Thyroid gland (tissue), 4 donors: ENCODE measurements at places on chromosomes 5 and 9. TPM values are rescaled to one million over a fixed set of nuclear protein-coding genes. Genes with fewer than 3 reads are reported as not detected.

DNA sequence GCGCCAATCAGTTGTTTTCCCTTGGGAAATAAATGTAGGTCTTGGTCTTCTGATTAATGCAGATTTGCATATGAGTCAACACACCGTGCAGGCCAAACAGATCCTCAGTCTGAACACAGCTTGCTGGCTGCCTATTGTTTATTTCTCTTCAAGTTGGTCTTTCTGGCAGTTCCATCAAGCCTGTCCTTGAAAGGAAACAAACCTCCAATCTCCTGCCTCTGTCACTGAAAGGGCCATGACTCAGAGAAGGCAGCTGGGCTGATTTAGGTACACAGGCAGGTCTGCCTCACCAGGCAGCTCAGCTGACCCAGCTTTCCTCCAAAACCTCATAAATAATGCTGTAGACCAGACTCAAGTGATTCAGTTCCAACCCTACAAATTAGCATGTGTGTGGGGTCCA lies 175.9 kb downstream of the MAN2A1 start:
- DNase-seq: no peak

DNA sequence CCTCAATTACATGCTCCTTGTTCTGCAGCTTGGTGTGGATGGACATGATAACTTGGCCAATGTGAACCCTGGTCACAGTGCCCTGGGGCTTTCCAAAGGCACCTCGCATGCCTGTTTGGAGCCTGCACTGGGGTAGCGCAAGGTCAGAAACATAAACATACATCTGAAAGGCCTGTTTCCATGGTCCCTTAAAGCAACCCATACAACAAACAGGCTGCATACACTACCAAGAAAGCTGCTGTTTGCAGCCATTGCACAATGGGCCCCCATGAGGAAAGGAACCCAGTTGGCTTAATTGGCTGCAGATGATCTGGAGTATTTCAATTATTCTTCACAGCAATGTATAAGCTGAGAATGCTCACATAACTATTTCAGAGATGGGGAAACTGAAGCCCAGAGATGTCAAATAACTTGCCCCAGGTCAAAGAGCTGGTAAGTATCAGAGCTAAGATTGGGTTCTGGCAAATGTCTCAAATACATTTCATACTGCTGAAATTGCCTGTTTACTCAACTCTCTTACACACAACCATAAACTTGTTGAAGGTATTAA lies 233.9 kb downstream of the ASTN2 start:
- DNase-seq: no peak

DNA sequence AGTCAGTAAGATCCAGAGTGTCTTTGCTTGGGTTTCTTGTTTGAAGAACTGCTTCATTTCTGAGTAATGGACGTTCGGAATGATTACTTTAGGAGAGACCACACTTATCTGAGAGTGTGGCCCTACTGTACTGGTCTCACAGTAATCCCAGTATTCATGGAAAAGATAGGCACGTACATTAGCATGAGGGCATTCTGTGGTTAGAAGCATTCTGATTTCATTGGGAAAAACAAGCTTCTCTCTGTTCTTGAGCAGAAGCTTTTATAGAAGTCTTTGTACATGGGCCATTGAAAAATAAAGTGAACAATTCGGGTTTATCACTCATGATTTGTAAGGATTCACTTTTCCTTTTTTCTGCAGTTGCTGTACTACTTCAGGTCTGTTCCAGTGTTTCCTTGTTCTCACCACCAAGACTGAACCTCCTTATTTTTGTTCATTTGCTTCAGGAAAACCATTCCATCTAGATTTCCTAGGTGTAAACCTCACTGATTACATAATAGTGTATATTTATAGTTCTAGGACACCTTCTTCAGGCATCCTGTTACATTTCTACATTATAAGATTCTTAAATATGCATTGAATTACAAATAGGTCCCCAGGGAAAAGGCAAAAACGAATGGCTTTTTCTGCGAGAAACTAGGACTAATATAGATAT lies 10.1 kb downstream of the TGFBR1 start:
- no peak for DNase-seq

Gene FOXD4L4
- total RNA-seq: 0.33 TPM

DNA sequence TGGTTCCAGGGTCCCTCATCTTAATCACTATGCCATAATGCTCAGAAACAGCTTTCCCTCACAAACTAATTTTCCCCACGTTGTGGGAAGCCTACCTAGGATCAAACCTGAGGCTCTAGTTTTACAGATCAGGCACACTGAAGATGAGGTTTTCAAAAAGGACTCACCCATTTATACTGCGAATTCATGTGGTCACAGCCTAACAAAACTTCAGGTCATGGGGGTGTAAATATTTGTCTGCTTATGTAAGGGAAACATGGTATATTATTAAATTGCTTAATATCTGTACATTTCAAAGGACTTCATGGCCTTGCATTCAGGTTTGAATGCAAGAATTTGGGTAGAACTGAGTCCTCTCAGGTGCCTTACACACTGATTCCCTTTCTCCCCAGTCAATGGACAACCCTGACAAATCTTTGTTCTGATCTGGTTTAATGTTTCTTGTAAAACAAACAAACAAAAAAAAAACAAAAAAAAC lies 12.1 kb downstream of the ZFAND5 start:
- DNase-seq: no peak

- no peak for DNase-seq
These were observed at the start of gene CDKN2A for GRCh38 chr9:21993893-21994555. TSS of gene CDKN2A (minus strand) at chr9:21994392.

DNA sequence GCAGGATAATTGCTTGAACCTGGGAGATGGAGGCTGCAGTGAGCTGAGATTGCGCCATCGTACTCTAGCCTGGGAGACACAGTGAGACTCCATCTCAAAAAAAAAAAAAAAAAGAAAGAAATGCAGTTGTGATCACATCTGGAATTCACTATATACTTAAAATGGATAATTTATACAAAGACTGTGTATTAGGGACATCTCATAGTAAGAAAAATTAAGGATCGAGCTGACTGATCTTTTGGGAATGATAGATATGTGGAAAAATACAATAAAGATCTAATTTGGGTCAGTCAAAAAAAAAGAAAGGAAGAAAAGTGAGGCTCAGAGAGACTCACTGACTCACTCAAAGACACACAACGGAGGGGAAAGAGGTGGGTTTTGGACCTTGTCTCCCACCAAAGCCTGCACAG lies 73.2 kb upstream of the STXBP1 start:
- no peak for DNase-seq

- no peak for DNase-seq
These were observed 1369.8 kb upstream of the CDH9 start for GRCh38 chr5:28408186-28408585.

Gene LHX6
- total RNA-seq: 1.6 TPM

Gene SHOC1
- 0.13 TPM for total RNA-seq

Gene PTBP3
- total RNA-seq: 33.7 TPM

Gene FIBCD1
- 0.11 TPM for total RNA-seq

- no peak for DNase-seq
These were observed 150.4 kb downstream of the FSTL4 start for GRCh38 chr5:133461796-133462516.

Gene TEK
- total RNA-seq: 32.6 TPM

DNA sequence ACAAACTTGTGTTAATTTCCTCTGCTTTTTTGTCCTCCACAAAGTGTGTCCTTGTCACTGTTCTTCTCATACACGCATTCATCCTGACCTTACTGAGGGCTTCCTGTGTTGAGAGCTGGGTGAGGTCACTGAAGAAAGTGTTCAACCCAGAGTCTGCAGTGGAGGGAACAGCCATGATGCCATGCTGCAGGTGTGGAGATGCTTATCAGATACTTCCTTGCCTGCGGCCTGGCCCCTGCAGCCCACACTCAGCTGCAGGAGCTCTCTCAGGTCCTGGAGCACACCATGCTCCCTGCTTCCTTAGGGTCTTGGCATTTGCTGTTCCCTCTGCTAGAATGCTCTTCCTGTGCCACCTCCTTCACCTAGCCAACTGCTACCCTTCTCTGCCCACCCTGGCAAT lies 108.1 kb upstream of the SPRY4 start:
- no peak for DNase-seq

DNA sequence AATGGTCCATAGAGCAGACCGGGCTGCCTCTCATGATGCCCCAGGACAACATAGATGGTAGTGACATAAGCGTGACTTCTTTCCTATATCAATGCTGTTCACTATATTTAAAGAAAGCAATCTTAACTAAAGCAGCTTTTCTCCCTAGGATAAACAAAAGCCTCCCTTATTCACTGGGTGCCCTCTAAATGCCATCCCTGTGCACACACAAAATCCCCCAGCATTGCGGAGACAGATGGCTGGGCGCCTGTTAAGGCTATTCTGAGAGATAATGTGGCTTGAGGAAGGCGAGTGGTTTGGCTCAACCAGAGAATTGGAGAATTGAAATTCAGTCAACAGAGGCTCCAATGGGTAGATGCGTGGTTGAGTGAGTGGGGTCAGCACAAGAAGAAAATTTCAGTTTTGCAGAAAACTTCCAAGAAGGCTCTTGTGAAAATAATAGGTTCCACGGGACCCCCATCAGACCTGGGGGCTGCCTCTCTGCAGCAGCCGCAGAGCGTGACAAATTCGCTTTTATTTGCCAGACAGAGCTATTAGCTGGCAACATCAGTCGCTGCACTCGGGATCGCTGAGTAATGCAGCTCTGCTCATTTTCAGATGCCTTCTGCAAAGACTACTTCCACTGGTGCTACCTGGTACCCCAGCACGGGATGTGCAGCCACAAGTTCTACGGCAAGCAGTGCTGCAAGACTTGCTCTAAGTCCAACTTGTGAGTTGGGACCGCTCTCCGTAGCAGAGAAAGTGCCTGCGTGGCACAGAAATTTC lies 103.9 kb upstream of the ICE1 start:
- DNase-seq: no peak

GRCh38 chr5:75389430-75389829 lies 52.4 kb downstream of the HMGCR start:
- no peak for DNase-seq

GRCh38 chr5:71651579-71651978 lies 64.4 kb downstream of the MCCC2 start:
- no peak for DNase-seq

DNA sequence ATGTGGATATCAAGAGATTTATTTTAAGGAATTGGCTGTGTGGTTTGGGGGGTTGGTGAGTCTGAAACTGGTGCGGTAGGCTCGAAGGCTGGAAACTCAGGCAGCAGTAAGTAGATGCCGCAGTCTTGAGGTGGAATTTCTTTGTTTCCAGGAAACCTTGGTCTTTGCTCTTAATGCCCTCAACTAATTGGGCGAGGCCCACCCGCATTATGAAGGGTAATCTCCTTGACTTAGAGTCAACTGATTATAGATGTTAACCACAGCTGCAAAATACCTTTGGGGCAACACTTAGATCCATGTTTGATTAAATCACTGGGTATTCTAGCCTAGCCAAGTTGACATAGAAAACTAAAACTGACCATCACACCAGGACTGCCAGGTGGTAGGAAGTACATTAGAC lies 83.8 kb downstream of the ANKRD33B start:
- no peak for DNase-seq

Gene FASTKD3
- total RNA-seq: 16.0 TPM

- DNase-seq: peak; percentile 65
These were observed 140.8 kb downstream of the BNC2 start for GRCh38 chr9:16729651-16730050.

Gene GABRP
- total RNA-seq: not detected

GRCh38 chr5:132010989-132011621 lies 353 bp downstream of the ACSL6 start:
- DNase-seq: no peak

Gene SH3RF2
- total RNA-seq: 20.8 TPM

DNA sequence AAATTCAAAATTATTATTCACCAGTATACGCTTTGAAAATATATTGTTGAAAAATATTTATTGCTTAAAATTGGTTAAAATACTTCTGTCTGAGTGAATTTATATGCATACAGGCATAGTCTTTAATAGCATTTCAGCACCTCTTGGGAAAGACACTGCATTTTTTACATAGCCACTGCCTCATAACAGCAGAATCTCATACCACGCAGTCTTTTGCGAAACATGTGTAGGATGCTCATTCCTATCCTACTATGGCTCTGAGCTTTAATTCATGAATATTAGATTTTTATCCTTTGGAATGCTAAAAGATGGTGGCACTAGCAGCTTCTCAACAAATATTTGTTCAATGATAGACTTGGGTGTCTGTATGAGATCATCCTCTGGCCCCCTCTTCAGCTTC lies 94.0 kb upstream of the SH3GL2 start:
- DNase-seq: no peak

Gene SH3GL2
- total RNA-seq: 0.45 TPM

- DNase-seq: no peak
These were observed 434.1 kb downstream of the PLK2 start for GRCh38 chr5:58025809-58026208.

Gene ZBTB34
- total RNA-seq: 8.6 TPM

DNA sequence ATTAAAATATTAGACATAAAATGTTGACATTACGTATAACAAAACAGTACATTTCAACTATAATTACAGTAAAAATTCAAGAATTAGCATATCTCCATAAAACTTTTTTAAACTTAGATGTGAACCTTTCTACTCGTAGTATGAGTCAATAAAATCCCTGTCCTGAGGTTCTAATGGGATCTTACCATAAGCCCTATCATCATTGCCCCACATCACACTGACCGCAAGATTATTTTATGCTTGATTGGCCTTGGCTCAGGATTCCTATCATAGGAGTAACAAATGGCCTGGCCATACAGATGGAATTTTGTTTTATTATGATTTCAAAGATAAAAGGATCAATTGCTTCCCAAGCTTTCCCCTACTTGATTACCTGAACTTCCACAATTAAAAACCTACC lies 238.3 kb downstream of the MEF2C start:
- DNase-seq: no peak

- peak; percentile 48 for DNase-seq
These were observed 51.9 kb upstream of the ZSWIM6 start for GRCh38 chr5:61280205-61280604.

- no peak for DNase-seq
These were observed 161.4 kb upstream of the ZNF462 start for GRCh38 chr9:106701611-106702010.
